ENCODE measurements at places on chromosomes 7 and 10. TPM values are rescaled to one million over a fixed set of nuclear protein-coding genes. Genes with fewer than 3 reads are reported as not detected.

Gene GRM3
- not detected for total RNA-seq

Gene CALY
- total RNA-seq = not detected

Gene GJD4
- not detected for total RNA-seq

Gene LOXL4
- total RNA-seq = not detected

Data from activated CD8-positive, alpha-beta memory T cell treated with anti-CD3 and anti-CD28 coated beads, Interleukin-2, amount 10 ng/mL, durations not matched to agents 7 days and 5 days (primary cell).